ENCODE measurements at places on chromosomes 12 and 14.

GRCh38 chr12:105671720-105672119, 341.2 kb downstream of the C12orf75 start:
- no peak for DNase-seq

GRCh38 chr12:65539023-65539422, 260.5 kb downstream of the MSRB3 start:
- no peak for DNase-seq

- no peak for DNase-seq
Observed at GRCh38 chr14:21626491-21627230, 8.1 kb downstream of the OR10G2 start.

DNA sequence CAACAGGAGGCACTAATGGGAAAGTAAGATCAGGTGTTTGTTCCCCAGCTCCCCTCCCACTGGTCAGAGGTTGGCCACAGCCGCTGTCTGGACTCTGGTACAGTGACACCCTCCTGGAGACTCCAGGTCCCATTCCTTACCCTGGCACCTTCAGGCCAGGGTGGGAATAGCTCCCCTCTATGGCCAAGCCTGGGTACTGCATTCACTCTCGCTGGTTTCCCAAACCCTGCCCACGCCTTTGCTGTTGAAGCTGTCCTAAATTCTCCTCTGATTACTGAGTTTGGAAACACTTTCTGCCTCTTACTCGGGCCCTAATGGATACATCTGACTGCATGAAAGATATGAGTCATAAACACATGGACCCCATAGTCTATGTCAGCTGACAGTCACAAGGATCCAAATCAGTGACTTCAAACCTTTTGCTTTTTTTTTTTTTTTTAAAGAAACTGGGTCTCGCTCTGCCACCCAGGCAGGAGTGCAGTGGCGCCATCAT, 17.9 kb downstream of the HRK start:
- DNase-seq = no peak

DNA sequence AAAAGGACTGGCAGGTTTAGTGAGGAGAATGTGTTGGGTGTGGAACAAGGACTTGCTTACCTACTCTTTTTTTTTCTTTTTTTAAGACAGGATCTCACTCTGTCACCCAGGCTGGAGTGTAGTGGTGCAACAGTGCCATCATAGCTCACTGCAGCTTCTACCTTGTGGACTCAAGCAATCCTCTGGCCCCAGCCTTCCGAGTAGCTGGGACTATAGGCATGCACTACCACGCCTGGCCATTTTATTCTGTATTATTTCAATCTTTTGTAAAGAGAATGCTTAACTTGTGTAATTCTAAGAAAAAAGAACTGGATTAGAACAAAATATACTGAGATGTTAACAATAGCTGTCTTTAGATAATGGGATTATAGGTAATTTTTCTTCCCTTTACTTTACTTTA, 1.9 kb upstream of the VRTN start:
- no peak for DNase-seq

- DNase-seq = no peak
Observed at GRCh38 chr14:52735921-52736489, 6.0 kb downstream of the STYX start.

- no peak for DNase-seq
Observed at GRCh38 chr14:53386362-53386761, 233.2 kb upstream of the DDHD1 start.

GRCh38 chr14:90820958-90821357, 4.7 kb upstream of the TTC7B start:
- peak; percentile 22 for DNase-seq

DNA sequence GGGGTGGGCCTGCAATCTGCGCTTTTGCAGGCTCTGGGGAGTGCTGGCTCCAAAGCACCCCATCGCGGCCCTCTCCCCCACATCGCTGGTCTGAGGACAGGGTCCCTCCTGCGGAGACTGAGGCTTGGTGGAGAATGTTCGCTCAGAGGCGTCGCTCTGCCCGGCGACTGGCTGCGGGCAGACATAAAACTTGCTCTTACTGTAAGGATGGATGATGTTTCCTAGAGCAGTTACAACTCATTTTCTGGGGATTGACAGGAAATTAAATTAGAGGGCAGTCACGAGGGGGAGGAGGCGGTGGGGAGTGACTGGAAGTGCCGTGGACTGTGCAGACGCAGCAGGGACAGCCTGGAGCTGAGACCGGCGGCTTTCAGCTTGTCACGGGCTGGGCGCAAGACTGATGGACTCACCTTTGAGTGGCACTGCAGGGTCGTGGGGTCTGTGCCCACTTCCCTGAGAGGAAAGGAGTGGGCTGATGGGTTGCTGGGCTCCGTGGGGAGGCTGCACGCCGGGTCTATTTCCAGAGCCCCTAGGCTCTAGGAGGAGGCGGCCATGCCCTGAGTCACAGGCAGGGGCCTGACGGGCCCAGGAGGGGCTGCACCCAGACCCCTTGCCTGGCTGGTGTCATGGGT, 32.8 kb downstream of the NOC4L start:
- no peak for DNase-seq

- DNase-seq = no peak
Observed at GRCh38 chr12:105256011-105256410, 20.0 kb upstream of the APPL2 start.

GRCh38 chr12:49368240-49368600, 958 bp downstream of the SPATS2 start:
- no peak for DNase-seq

DNA sequence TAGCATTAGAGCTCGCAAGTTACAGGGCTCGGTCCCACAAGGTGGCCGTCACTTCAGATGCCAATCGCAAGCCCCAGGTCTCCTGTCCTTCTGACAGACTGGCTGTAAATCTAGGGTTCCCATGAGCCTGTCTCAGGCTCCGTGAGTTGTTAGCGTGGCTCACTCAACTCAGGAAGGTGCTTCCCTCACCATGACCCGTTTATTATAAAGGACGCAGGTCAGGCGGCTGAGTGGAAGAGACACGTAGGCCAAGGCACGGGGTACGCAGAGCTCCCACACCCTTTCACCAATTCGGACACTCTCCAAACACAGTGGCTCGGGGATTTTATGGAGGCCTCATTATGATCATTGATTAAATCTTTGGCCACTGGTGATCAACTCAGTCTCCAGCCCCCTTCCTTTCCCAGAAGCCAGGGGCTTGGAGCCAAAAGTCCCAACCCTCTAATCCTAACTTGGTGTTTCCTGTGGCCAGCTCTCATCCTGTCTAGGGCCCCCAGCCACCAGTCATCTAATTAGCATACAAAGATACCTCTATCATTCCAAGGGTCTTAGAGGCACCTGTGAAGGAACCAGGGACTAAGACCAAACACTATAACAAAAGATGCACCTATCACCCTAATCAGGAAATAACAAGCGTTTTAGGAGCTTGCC, 25.8 kb upstream of the LRTM2 start:
- DNase-seq = no peak

DNA sequence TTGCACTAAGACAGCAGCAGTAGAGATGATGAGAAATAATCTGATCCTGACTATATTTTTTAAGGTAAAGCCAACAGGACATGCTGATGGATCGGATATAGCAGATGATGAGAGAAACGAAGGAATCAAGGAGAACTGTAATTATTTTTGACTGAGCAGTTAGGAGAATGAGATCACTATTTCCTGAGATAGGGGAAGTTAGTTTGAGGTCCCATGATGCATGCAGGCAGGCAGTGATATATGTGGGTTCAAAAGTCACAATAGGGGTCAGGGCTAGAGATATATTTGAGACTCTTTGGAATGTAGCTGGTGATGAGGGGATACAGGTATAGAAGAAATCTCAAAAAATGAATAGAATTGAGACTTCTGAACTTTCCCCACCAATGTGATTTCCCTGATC, 107.6 kb downstream of the GTF2A1 start:
- no peak for DNase-seq

DNA sequence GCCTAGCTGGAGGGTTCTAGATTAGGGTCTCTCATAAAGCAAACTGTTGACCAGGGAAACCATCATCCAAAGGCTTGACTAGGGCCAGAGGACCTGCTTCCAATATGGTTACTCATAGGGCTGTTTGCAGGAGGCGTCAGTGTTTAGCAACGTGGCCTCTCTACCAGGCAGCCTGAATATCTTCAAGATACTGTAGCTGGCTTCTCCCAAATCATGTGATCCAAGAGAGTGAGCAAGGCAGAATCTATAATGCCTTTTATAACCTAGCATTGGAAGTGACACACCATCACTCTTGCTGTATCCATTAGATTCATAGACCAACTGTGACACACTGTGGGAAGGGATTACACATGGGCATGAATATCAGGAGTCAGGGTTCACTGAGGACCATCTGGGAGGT, 17.3 kb downstream of the TPH2 start:
- no peak for DNase-seq

GRCh38 chr14:69695322-69696203, 71.4 kb upstream of the SRSF5 start:
- no peak for DNase-seq

- no peak for DNase-seq
Observed at GRCh38 chr12:120940799-120941198, 36.6 kb upstream of the SPPL3 start.

DNA sequence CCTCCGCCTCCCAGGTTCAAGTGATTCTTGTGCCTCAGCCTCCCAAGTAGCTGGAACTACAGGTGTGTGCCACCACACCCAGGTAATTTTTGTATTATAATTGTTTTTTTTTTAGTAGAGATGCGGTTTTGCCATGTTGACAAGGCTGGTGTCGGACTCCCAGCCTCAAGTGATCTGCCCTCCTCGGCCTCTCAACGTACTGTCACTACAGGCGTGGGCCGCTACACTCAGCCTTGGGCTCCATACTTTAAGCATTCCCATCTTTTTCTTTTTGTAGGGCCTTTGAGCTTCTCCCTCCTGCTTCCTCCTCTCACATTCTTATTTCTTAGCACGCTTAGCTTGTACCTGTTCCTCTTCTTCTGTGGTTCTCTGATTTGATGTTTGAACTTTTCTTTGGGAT, 62.8 kb downstream of the SERPINA3 start:
- DNase-seq = no peak

DNA sequence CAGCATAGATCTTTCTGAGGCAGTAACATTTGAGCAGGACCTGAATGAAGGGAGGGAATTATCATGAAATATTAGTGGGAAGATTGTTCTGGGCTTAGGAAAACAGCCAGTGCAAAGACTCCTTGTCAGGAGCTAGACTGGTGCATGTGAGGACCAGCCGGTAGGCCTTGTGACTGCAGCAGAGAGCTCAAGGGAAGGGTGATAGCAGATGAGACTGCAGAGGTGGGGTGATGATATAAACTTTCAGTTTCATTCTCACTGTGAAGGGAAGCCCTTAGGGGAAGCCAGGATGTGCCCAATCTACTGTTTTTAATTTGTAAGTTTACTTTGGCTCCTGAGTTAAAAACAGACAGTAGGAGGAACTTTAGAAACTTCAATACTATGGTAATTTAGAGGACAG, 12.4 kb downstream of the IL22 start:
- no peak for DNase-seq

DNA sequence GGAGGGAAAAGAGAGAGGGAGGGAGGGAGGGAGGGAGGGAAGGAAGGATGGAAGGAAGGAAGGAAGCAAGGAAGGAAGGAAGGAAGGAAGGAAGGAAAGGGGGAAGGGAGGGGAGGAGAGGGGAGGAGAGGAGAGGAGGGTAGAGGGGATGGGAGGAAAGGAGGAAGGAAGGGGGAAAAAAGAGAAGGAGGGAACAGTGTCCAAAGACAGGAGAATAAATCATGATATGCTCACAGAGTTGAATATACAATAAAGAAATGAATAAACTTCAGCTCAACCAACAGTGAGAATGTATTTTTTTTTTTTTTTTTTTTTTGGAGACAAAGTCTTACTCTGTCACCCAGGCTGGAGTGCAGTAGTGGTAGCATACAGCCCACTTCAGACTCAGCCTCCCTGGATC, 4.0 kb downstream of the OR6J1 start:
- DNase-seq = no peak
